GM23338 (cell line): ENCODE measurements at places on chromosomes 1 and 21.
A peak's percentile ranks its signal among the peaks of the same experiment; 100 is the strongest.

DNA sequence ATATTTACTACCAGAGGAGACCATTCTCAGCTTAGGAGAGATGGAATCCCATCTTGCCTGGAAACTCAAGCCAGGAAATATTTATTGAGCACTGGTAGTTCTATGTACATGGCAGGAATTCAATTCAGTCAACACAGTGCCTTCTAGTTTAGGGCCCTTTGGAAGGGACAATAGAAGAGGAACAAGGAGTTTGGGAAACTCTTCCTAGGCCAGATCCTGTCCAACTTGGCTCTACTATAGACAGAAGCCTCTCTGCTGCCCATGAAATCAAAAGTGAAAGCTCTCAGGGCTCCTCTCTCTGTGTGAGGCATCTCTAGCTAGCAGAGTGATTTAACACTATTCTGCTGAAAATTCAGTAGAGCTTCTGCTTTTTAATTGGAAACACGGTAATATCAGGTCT is 244.6 kb upstream of the MAP1LC3C start:
- H3K36me3 ChIP-seq: no peaks in the 10 kb centered on the region
- H3K4me3 ChIP-seq: no peak overlapping the region
- H3K4me1 ChIP-seq: peaks cover 11% of the 10 kb centered on the region
- H3K27me3 ChIP-seq: no peaks in the 10 kb centered on the region
- DNase-seq: no peak
- H3K27ac ChIP-seq: no peak overlapping the region

- H3K27ac ChIP-seq: no peak overlapping the region
- H3K4me3 ChIP-seq: no peak overlapping the region
- H3K36me3 ChIP-seq: peaks cover 73% of the 10 kb centered on the region
- peak; percentile 63 for DNase-seq
- H3K4me1 ChIP-seq: peaks cover 9% of the 10 kb centered on the region; the same call in 1 of the 2 replicates
- H3K27me3 ChIP-seq: no peaks in the 10 kb centered on the region
Measured at GRCh38 chr1:93874025-93874651, 4.9 kb downstream of the DNTTIP2 start.

- peaks cover 27% of the 10 kb centered on the region for H3K27me3 ChIP-seq
- peaks cover 8% of the 10 kb centered on the region for H3K4me1 ChIP-seq
- no peak overlapping the region for H3K4me3 ChIP-seq
Measured at GRCh38 chr1:166915941-166916340, 39.9 kb upstream of the TADA1 start.

GRCh38 chr1:64308866-64309265 is 105.4 kb downstream of the UBE2U start:
- H3K27me3 ChIP-seq: no peaks in the 10 kb centered on the region
- DNase-seq: no peak
- no peak overlapping the region for H3K4me3 ChIP-seq
- H3K27ac ChIP-seq: no peak overlapping the region

- H3K4me1 ChIP-seq: no peaks in the 10 kb centered on the region
- H3K4me3 ChIP-seq: no peak overlapping the region
- no peak for DNase-seq
- H3K36me3 ChIP-seq: no peaks in the 10 kb centered on the region
Measured at GRCh38 chr1:198333744-198334143, 176.9 kb downstream of the NEK7 start.

- DNase-seq: no peak
- H3K4me1 ChIP-seq: no peaks in the 10 kb centered on the region
- H3K36me3 ChIP-seq: no peaks in the 10 kb centered on the region
- no peak overlapping the region for H3K27ac ChIP-seq
- no peaks in the 10 kb centered on the region for H3K27me3 ChIP-seq
- H3K4me3 ChIP-seq: no peak overlapping the region
Measured at GRCh38 chr1:116820369-116820768, 66.1 kb downstream of the CD2 start.

- H3K36me3 ChIP-seq: no peaks in the 10 kb centered on the region
- no peaks in the 10 kb centered on the region for H3K27me3 ChIP-seq
- no peak overlapping the region for H3K4me3 ChIP-seq
- H3K4me1 ChIP-seq: no peaks in the 10 kb centered on the region
Measured at GRCh38 chr1:214717351-214717750, 114.4 kb downstream of the CENPF start.

GRCh38 chr1:56200896-56201295 is 378.5 kb downstream of the PLPP3 start:
- no peaks in the 10 kb centered on the region for H3K27me3 ChIP-seq
- DNase-seq: no peak
- no peak overlapping the region for H3K27ac ChIP-seq
- H3K36me3 ChIP-seq: no peaks in the 10 kb centered on the region

- no peaks in the 10 kb centered on the region for H3K27me3 ChIP-seq
Measured at GRCh38 chr1:186670297-186671135, 9.7 kb downstream of the PTGS2 start.

DNA sequence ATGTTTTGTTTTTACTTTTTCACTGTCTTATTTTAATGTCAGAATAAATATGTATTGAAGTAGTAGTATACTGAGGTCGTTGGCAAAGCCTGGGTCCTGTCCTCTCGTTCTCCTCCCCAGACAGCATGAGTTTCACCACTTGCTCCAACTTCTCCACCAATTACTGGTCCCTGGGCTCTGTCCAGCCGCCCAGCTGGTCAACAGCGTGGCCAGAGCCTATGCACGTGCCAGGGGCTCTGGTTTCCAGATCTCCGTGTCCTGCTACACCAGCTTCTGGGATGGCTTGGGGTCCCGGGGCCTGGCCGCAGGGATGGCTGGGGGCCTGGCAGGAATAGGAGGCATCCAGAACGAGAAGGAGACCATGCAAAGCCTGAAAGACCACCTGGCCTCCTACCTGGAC is 19.3 kb downstream of the PTPN14 start:
- DNase-seq: no peak
- H3K4me1 ChIP-seq: peaks cover 12% of the 10 kb centered on the region
- H3K4me3 ChIP-seq: no peak overlapping the region
- no peak overlapping the region for H3K27ac ChIP-seq

GRCh38 chr1:178533121-178533946 is 20.4 kb downstream of the TEX35 start:
- no peaks in the 10 kb centered on the region for H3K36me3 ChIP-seq
- H3K27me3 ChIP-seq: no peaks in the 10 kb centered on the region
- H3K4me1 ChIP-seq: no peaks in the 10 kb centered on the region
- DNase-seq: no peak
- no peak overlapping the region for H3K27ac ChIP-seq

GRCh38 chr21:45618287-45618686 is 25.2 kb upstream of the PCBP3 start:
- DNase-seq: no peak
- no peaks in the 10 kb centered on the region for H3K4me1 ChIP-seq
- H3K36me3 ChIP-seq: no peaks in the 10 kb centered on the region
- H3K27ac ChIP-seq: no peak overlapping the region
- no peaks in the 10 kb centered on the region for H3K27me3 ChIP-seq

- no peaks in the 10 kb centered on the region for H3K36me3 ChIP-seq
- no peaks in the 10 kb centered on the region for H3K4me1 ChIP-seq
- no peak overlapping the region for H3K27ac ChIP-seq
- no peak overlapping the region for H3K4me3 ChIP-seq
- no peaks in the 10 kb centered on the region for H3K27me3 ChIP-seq
- no peak for DNase-seq
Measured at GRCh38 chr1:93753791-93754763, 72.4 kb upstream of the BCAR3 start.

GRCh38 chr1:200364091-200364759 is 45.6 kb downstream of the ZNF281 start:
- H3K27ac ChIP-seq: peak overlapping the region; percentile 97
- H3K27me3 ChIP-seq: no peaks in the 10 kb centered on the region
